Psoas muscle (tissue), 8 donors: ENCODE measurements at places on chromosomes 5 and 9. TPM values are rescaled to one million over a fixed set of nuclear protein-coding genes. Genes with fewer than 3 reads are reported as not detected.
A peak's percentile ranks its signal among the peaks of the same experiment; 100 is the strongest.

The MYMK gene
- 0.44 TPM for total RNA-seq

The SSBP2 gene
- total RNA-seq, result 32.4 TPM

The COL15A1 gene
- total RNA-seq, result 34.7 TPM

- no peak for DNase-seq
Observed at GRCh38 chr5:157864067-157864466, 5.1 kb upstream of the CLINT1 start.

- DNase-seq, result no peak
- H3K4me1 ChIP-seq, result no peaks in the 10 kb centered on the region
- H3K27ac ChIP-seq, result no peak overlapping the region
- H3K27me3 ChIP-seq, result no peaks in the 10 kb centered on the region
- H3K36me3 ChIP-seq, result no peaks in the 10 kb centered on the region
- H3K4me3 ChIP-seq, result no peak overlapping the region
Observed at GRCh38 chr5:120545951-120546350, 81.9 kb downstream of the PRR16 start.

GRCh38 chr9:72217306-72217842 lies 68.1 kb downstream of the GDA start:
- H3K27ac ChIP-seq, result no peak overlapping the region
- DNase-seq, result no peak
- H3K27me3 ChIP-seq, result no peaks in the 10 kb centered on the region
- no peaks in the 10 kb centered on the region for H3K36me3 ChIP-seq
- no peak overlapping the region for H3K4me3 ChIP-seq
- H3K4me1 ChIP-seq, result no peaks in the 10 kb centered on the region

DNA sequence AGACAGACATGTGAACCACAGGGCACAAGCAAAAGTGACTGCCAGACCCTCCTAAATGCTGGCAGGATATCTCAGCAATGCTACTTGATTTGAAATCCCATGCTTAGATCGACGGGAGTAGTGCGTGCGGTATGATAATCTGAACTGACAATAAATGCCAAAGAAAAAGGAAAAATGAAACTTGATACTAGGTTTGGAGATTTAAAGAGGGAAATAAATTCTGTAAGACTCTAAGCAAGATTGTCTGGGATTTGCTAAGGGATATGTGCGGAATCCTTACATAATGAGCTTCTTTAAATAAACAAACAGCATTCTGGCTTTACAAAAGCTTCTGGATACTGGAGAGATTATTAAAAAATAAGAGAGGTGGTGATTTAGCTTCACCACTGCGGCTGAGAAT lies 203.6 kb downstream of the CAAP1 start:
- no peak overlapping the region for H3K27ac ChIP-seq
- H3K36me3 ChIP-seq, result no peaks in the 10 kb centered on the region
- DNase-seq, result no peak
- no peak overlapping the region for H3K4me3 ChIP-seq

- H3K4me3 ChIP-seq, result no peak overlapping the region
- H3K4me1 ChIP-seq, result no peaks in the 10 kb centered on the region
- no peaks in the 10 kb centered on the region for H3K27me3 ChIP-seq
- DNase-seq, result no peak
- no peak overlapping the region for H3K27ac ChIP-seq
- H3K36me3 ChIP-seq, result no peaks in the 10 kb centered on the region
Observed at GRCh38 chr5:36734422-36734821, 128.0 kb downstream of the SLC1A3 start.

- H3K27ac ChIP-seq, result peak overlapping the region; percentile 17
- no peaks in the 10 kb centered on the region for H3K27me3 ChIP-seq
- no peaks in the 10 kb centered on the region for H3K36me3 ChIP-seq
- H3K4me1 ChIP-seq, result peaks cover 18% of the 10 kb centered on the region
- H3K4me3 ChIP-seq, result no peak overlapping the region
Observed at GRCh38 chr9:109910671-109911518, 130.9 kb downstream of the PALM2AKAP2 start.

- no peak overlapping the region for H3K27ac ChIP-seq
- H3K36me3 ChIP-seq, result peaks cover 89% of the 10 kb centered on the region
- H3K4me1 ChIP-seq, result no peaks in the 10 kb centered on the region
- H3K4me3 ChIP-seq, result no peak overlapping the region
Observed at GRCh38 chr9:37859043-37859442, 44.9 kb downstream of the SLC25A51 start.

DNA sequence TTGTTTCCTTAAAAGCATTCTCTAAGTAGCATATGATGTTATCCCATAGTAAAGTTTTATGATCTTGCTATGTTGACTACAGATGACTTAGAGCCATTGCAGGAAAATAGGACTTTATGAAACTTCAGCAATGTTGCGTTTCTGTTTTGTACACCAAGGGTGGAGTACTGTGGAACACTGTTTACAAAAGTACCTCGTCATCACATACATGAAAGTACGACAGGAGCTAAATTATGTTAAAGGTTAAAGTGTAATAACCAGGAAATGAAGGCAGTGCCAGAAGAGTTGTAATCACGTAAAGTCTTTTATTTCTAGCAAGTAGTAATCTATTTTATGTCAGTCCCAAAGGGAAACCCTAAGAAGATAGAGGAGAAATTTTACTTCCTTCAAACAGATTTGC lies 50.9 kb downstream of the C9orf85 start:
- H3K27me3 ChIP-seq, result no peaks in the 10 kb centered on the region
- DNase-seq, result no peak
- H3K4me3 ChIP-seq, result no peak overlapping the region
- H3K4me1 ChIP-seq, result no peaks in the 10 kb centered on the region
- peaks cover 19% of the 10 kb centered on the region for H3K36me3 ChIP-seq
- H3K27ac ChIP-seq, result no peak overlapping the region

DNA sequence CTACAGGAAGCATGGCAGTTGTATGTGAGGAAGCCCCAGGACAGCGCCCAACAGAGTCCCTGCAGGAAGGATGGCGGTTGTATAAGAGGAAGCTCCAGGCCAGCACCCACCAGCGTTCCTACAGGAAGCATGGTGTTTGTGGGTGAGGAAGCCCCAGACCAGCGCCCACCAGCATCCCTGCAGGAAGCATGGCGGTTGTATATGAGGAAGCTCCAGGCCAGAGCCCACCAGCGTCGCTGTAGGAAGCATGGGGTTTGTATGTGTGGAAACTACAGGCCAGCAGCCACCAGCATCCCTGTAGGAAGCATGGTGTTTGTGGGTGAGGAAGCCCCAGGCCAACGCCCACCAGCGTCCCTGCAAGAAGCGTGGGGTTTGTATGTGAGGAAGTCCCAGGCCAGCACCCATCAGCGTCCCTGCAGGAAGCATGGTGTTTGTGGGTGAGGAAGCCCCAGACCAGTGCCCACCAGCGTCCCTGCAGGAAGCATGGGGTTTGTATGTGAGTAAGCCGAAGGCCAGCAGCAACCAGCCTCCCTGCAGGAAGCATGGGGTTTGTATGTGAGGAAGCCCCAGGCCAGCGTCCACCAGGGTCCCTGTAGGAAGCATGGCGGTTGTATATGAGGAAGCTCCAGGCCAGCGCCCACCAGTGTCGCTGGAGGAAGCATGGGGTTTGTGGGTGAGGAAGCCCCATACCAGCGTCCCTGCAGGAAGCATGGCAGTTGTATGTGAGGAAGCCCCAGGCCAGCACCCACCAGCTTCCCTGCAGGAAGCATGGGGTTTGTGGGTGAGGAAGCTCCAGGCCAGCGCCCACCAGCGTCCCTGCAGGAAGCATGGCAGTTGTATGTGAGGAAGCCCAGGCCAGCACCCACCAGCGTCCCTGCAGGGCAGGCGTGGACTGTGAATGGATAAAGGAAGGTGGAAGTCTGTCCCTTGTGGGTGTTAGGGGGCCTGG lies 79.0 kb downstream of the DAP start:
- H3K27ac ChIP-seq, result no peak overlapping the region
- H3K36me3 ChIP-seq, result no peaks in the 10 kb centered on the region
- H3K27me3 ChIP-seq, result no peaks in the 10 kb centered on the region

GRCh38 chr5:88799938-88800535 lies 82.9 kb downstream of the MEF2C start:
- no peak overlapping the region for H3K4me3 ChIP-seq
- DNase-seq, result no peak
- peak overlapping the region; percentile 13 for H3K27ac ChIP-seq
